Activated T-cell treated with anti-CD3 and anti-CD28 coated beads for 1 hour (primary cell): ENCODE measurements at places on chromosomes 2 and 18.

GRCh38 chr2:160925956-160926355 is 234.3 kb upstream of the TANK start:
- DNase-seq: no peak

GRCh38 chr2:163198007-163198406 is 359.4 kb upstream of the KCNH7 start:
- no peak for DNase-seq

DNA sequence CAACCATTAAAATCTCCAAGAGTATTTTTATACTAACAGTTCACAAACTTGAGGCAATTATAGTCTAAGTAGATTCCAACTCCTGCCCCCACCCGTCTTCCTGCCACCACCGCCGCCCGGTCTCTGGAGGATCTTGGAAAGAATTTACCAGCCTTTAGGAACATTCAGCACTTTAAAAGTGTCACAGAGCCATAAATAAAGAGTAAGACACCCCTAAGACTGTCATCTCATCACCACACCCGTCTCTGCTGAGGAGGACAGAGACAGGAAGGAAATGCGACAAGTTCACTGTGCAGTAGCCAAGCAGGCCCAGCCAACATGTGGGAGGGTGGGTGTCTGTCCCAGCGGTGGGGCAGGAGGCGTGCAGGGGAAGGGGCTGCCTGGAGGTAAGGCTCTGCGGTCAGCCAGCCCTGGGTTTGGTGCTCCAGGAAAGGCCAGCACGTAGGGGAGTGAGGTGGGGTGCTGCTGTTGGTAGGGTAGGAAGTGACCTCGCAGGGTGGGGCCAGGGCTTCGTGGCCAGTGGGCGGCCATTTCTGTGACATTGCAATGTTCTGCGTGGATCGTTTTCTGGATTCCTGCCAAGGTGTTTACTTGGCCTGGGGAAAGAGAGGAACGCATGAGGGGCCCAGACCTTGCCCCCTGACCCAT is 111.6 kb downstream of the FAM210A start:
- no peak for DNase-seq

DNA sequence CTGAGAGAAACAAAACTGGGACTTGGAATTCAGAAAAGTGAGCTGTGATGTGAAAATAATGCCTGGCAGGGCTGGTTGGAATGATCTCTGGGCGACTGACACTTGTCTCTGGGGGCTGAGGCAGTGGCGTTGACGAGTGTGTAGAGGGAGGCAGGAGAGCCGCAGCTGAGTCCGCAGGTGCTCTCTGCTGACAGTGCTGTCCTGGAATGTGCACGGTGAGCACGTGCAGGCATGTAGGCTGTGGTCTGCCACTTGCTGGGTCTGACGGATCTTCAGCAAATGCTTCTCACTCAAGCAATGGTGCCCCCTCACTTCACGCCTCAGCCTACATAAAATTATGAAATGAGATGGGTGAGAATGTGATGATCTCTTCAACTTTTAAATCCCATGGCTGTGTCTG is 38.5 kb upstream of the ATP9B start:
- DNase-seq: no peak

GRCh38 chr2:104852090-104852666 is 1.7 kb upstream of the POU3F3 start:
- DNase-seq: no peak

GRCh38 chr2:211957799-211958198 is 580.8 kb downstream of the ERBB4 start:
- DNase-seq: no peak

DNA sequence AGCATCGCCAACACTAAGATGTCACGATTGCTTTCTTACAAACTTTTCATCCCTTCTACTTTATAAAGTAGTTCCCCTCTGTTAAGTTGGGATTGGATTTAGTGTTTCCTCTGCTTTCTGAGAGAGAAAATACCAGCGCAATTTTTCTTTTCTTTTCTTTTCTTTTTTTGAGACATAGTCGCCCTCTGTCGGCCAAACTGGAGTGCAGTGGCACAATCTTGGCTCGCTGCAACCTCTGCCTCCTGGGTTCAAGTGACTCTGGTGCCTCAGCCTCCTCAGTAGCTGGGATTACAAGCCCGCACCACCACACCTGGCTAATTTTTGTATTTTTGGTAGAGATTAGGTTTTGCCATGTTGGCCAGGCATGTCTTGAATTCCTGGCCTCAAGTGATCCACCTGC is 9.0 kb downstream of the RELCH start:
- no peak for DNase-seq

DNA sequence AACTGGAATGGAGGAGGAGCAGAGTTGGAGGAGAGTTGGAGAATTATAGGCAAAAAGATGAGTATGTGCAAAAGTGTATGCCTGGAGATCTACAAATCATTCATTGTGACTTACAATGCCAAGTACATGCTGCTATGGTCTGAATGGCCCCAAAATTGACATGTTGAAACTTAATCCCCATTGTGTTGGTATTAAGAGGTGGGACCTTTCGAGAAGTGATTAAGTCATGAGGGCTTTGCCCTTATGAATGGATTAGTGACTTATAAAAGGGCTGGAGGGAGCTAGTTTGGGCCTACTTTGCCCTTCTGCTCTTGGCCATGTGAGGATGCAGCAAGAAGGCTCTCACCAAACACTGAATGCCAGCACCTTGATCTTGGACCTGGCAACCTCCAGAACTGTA is 6.3 kb upstream of the RBMS1 start:
- DNase-seq: no peak

DNA sequence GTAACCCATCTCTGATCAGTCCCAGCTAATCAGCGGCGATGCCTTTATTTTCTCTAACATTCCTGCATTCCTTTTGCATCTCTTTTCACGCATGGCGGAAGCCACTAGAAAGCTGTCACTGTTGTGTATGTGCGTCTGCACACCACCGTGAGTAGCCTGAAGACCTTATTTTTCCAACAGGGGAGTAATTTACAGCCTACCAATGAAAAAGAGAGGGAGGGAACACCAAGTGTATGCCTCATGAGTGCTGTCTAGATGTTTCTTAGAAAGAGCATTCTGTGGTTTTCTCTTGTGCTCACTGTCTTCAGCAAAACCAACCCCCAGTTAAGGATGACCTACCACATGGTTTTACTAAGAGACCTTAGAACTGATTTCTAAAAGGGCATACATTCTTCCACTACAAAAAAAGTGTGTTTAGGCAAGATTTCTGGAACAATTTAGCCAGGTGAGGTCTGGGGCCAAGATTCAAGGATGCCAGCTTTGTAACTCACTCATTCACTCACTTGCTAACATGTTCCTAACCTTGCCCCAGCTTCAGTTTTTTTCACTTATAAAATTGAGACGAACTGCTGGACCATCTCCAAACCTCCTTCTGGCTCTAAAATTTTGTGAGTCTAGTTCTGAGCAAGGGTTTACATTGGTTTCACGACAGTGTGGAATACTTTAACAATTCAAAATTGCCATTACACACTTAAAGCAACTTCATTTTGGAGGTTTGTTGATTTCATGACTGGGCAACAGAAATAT is 51.4 kb downstream of the BCL2 start:
- no peak for DNase-seq

- no peak for DNase-seq
Observed at GRCh38 chr2:168849610-168850009, 40.6 kb downstream of the SPC25 start.

GRCh38 chr18:44175891-44176290 is 504.8 kb upstream of the SETBP1 start:
- DNase-seq: no peak

- no peak for DNase-seq
Observed at GRCh38 chr2:207362716-207363115, 167.0 kb upstream of the CREB1 start.

- no peak for DNase-seq
Observed at GRCh38 chr2:239328351-239329191, 72.2 kb downstream of the HDAC4 start.

- DNase-seq: no peak
Observed at GRCh38 chr2:39779927-39780326, 869 bp upstream of the THUMPD2 start.

DNA sequence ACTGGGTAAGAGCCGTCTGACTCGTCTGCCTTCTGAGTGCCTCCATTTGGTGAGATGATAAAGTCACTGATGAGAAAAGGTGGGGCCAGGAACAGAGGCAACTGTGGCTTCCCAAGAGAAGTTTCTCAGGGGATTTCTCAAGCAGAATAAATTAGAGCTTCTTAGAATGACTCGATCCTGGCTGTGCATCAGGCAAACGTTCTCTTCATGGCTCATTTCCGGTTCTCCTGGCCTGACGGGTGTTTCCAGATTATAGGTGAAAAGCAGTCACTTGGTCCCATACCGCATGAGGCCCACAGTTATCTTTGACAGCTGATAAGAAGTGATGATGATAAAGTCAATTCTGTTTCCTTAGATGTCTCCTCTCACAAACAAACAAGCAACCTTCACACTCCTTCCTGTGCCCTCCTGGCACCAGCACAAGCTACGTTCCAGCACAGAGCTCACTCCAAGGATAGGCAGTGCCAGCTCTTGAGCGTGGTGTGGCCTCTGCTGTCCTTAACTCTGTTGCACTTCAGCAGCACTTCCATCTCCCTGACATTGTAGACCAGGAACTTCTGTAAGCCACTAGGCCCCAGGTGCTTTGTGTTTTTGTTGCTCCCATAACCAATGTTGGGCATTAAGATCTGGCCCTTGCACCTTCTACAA is 37.8 kb upstream of the KCNF1 start:
- DNase-seq: no peak

GRCh38 chr2:48319863-48320262 is 210.1 kb upstream of the STON1 start:
- no peak for DNase-seq

DNA sequence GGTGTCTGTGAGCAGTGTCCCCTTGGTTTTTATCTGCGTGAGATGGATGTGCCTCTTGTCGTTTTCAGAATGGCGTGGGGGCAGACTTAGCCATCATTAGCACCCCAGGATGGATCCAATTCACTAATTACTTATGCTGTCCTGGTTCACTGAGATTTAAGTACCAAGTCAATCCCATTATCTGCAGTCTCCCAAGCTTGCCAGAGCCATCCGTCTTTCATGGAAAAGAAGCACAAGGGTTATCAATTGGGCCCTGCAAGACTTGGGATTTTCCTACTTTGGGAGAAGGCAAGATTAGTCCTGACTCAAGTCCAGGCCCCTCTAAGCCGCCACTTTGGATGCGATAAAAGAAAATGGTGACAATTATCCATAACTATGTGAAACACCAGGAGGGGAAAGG is 404.0 kb downstream of the TMEM182 start:
- no peak for DNase-seq

DNA sequence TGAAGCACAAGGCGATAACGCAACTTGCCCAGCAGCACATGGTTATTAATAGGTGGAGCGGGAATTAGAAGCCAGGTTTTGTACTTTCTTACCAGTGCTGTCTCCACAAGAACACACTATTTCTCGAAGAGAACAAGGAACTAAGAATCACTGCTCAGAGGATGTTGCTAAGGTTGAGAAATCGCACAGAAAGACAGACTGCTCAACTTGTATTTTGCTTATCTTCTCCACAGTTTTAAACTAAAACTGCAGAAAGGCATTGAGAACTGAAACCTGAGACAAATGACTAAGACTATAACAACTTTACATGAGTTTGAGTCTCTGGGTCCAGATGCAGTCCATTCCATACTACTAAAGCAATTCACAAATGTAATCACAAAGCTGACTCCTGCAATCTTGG is 6.2 kb downstream of the PRKD3 start:
- no peak for DNase-seq

GRCh38 chr2:45919160-45919650 is 267.7 kb downstream of the PRKCE start:
- no peak for DNase-seq

DNA sequence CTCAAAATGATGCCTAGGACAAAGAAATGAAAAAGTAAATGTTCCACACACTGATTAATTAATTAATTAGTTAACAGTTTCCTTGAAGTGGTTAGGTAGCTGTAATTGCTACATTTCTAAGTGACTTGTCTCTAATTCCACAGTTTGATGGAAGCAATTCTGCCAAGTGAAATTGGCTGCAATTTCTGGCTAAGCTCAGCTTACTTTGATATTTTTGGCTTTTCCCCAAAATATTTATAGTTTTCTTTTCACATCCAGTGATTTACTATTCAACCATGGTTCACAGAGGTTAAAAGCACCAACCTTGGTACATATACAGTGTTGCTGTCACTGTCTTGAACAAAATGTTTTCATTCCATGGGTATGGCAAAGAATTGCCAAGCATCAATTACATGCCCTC is 459.5 kb upstream of the CDH20 start:
- no peak for DNase-seq

GRCh38 chr2:48694149-48694548 is 61.4 kb downstream of the LHCGR start:
- DNase-seq: no peak

DNA sequence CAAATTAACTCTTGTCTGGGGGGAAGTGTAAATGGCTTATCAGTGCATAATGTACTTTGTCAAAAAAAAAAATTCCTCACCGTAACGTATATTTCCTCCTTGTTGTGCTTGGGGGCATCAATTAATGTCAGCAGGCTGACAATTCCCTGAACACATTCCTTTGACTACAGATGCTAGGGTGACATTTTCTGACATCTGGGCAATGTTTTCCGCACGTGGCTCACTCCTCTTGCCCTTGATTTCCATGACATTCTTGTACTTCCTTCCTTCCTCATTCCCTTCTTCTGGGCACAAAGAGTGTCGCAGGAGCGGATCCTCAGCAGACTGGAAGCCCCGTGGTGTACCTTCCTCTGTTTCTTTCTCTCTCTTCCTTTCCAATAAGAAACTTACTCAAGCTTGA is 173.7 kb downstream of the SP3 start:
- DNase-seq: no peak

- DNase-seq: no peak
Observed at GRCh38 chr2:119494163-119494790, 30.0 kb downstream of the SCTR start.

DNA sequence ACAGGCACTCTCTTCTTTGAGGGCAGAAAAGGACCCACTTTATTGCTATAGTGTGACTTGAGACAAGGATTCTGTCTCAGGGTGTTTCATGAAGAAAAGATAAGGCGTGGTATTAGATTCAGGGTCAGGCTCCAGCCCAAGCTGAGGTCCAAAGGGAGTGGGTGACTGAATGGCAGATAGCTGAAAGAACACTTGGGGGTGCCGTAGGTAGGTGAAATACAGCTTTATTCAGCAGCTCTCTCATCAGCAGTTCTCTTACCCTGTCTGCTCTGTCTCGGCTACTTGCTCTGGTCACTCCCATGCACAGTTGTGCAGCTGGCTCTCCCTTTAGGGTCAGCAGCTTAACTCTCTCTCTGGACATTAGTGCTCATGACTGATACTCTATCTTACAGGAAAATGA is 379.9 kb downstream of the LPIN1 start:
- no peak for DNase-seq

GRCh38 chr2:134368009-134368817 is 114.3 kb downstream of the MGAT5 start:
- DNase-seq: no peak

DNA sequence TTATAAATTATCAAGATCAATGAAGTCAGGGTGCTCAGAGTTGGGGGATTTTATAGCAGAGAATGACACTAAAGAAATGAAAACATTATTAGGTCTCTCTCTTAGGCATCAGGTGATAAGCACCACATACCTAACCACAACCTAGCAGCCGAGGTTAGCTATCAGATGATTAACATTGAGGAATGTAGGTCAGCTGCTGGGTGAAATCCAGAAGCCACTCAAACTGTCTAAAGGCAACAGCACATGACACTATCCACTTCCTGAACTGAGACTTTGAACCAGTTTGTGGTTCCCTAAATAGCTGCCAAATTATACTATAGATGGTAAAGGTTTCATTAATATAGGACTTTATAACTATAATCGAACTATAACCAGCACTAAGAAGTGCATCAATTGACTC is 4.7 kb downstream of the EPG5 start:
- no peak for DNase-seq

GRCh38 chr2:226354434-226354833 is 445.2 kb downstream of the IRS1 start:
- no peak for DNase-seq
